Panc1 (cell line): ENCODE measurements at places on chromosomes 2 and 18.
A peak's percentile ranks its signal among the peaks of the same experiment; 100 is the strongest.

DNA sequence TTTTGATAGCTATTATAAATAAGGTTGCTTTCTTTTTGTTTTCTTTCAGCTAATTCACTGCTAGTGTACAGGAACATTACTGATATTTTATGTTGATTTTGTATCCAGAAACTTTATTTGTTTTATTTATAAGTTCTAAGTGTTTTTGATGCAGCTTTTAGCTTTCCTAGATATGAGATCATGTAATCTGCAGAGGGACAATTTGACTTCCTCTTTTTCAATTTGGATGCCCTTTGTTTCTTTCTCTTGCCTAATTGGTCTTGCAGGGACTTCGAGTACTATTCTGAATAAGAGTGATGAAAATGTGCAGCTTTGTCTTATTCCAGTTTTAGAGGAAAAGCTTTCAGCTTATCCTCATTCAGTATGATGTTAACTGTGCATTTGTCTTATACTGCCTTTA, 643.4 kb upstream of the CDH2 start:
- no peaks in the 10 kb centered on the region for H3K27me3 ChIP-seq
- H3K36me3 ChIP-seq, result no peaks in the 10 kb centered on the region
- H3K27ac ChIP-seq, result no peak overlapping the region
- H3K4me3 ChIP-seq, result no peak overlapping the region
- no peak for DNase-seq

- H3K4me1 ChIP-seq, result no peaks in the 10 kb centered on the region
- no peaks in the 10 kb centered on the region for H3K36me3 ChIP-seq
- H3K27ac ChIP-seq, result no peak overlapping the region
- no peaks in the 10 kb centered on the region for H3K27me3 ChIP-seq
- no peak overlapping the region for H3K4me3 ChIP-seq
Observed at GRCh38 chr2:36137612-36138011, 218.0 kb upstream of the CRIM1 start.

- no peak overlapping the region for H3K4me3 ChIP-seq
- no peaks in the 10 kb centered on the region for H3K27me3 ChIP-seq
- H3K4me1 ChIP-seq, result no peaks in the 10 kb centered on the region
- no peak for DNase-seq
Observed at GRCh38 chr2:168033966-168034365, 213.4 kb downstream of the STK39 start.

- no peaks in the 10 kb centered on the region for H3K36me3 ChIP-seq
- no peak for DNase-seq
- no peaks in the 10 kb centered on the region for H3K27me3 ChIP-seq
- no peak overlapping the region for H3K4me3 ChIP-seq
Observed at GRCh38 chr18:38944446-38945024, 1378.9 kb upstream of the CELF4 start.

GRCh38 chr18:45275367-45276113, 339.7 kb upstream of the SLC14A2 start:
- no peak for DNase-seq
- no peaks in the 10 kb centered on the region for H3K27me3 ChIP-seq
- no peaks in the 10 kb centered on the region for H3K4me1 ChIP-seq
- no peak overlapping the region for H3K27ac ChIP-seq
- H3K4me3 ChIP-seq, result no peak overlapping the region
- no peaks in the 10 kb centered on the region for H3K36me3 ChIP-seq

- H3K4me1 ChIP-seq, result no peaks in the 10 kb centered on the region
- no peak for DNase-seq
- H3K4me3 ChIP-seq, result no peak overlapping the region
- H3K27ac ChIP-seq, result no peak overlapping the region
- no peaks in the 10 kb centered on the region for H3K36me3 ChIP-seq
- no peaks in the 10 kb centered on the region for H3K27me3 ChIP-seq
Observed at GRCh38 chr2:64846177-64846576, 143.0 kb upstream of the SLC1A4 start.

DNA sequence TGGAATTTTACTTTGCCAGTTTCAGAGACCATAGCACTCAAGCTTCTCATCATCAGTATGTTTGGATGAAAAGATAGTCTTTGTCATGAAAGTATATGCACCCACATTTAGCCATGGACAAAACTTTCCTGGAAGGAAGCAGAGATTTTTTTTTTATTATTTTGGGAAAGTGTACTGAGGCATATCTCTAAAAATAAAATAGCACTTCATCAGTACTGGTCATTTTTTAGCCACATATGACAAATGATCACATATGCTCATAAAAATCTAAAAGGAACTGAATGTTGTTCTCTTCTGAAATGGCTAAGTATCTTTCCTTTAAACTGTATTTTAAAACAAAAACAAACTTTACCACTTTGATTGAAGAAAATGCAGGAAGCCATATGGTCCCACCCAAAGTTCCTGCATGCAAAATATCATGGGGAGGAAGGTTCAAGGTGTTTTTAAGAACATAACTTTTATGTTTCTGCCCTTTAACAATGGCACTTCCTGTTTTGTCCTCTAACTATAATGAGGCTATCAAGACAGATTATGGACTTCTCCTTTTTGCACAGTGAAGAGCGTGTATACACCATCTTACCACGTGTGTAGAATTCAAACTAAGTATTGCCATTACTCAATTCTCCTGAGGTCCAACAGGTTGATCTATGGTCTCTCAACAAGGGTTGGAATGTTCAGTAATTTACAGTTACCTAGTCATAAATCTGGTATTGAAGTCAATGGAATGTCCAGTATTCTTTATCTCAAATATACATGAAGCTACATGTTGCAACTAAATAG, 77.1 kb upstream of the SLC39A10 start:
- DNase-seq, result no peak
- no peak overlapping the region for H3K27ac ChIP-seq
- no peaks in the 10 kb centered on the region for H3K27me3 ChIP-seq
- H3K4me3 ChIP-seq, result no peak overlapping the region
- 0 out of 2 replicates have a peak, but pooled peaks cover 4% of the 10 kb centered on the region for H3K4me1 ChIP-seq
- no peaks in the 10 kb centered on the region for H3K36me3 ChIP-seq

DNA sequence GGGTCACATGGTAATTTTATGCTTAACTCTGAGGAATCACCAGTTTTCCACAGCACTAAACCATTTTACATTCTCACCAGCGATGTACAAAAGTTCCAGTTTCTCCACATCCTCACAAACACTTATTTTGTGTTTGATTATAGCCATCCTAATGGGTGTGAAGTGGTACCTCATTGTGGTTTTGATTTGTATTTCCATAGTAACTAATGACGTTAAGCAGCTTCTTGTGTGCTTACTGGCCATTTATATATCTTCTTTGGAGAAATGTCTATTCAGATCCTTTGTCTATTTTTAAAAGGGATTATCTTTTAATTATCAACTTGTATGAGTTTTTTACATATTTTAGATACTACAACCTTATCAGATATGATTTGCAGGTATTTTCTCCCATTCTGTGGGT, 42.0 kb downstream of the CCDC150 start:
- DNase-seq, result no peak
- no peak overlapping the region for H3K4me3 ChIP-seq
- no peaks in the 10 kb centered on the region for H3K36me3 ChIP-seq
- no peaks in the 10 kb centered on the region for H3K4me1 ChIP-seq

GRCh38 chr2:157375384-157375783, 49.8 kb upstream of the ERMN start:
- H3K27me3 ChIP-seq, result no peaks in the 10 kb centered on the region
- no peaks in the 10 kb centered on the region for H3K36me3 ChIP-seq
- no peak for DNase-seq
- no peak overlapping the region for H3K27ac ChIP-seq

GRCh38 chr2:235048549-235048948, 96.7 kb downstream of the SH3BP4 start:
- peaks cover 7% of the 10 kb centered on the region for H3K36me3 ChIP-seq
- no peak for DNase-seq
- H3K27me3 ChIP-seq, result no peaks in the 10 kb centered on the region
- H3K4me3 ChIP-seq, result no peak overlapping the region

- no peaks in the 10 kb centered on the region for H3K27me3 ChIP-seq
- no peak overlapping the region for H3K27ac ChIP-seq
- no peaks in the 10 kb centered on the region for H3K36me3 ChIP-seq
- no peak for DNase-seq
- no peaks in the 10 kb centered on the region for H3K4me1 ChIP-seq
Observed at GRCh38 chr2:206521612-206522011, 78.3 kb downstream of the ADAM23 start.

- no peaks in the 10 kb centered on the region for H3K27me3 ChIP-seq
- peak overlapping the region; percentile 10; the same call in 1 of the 2 replicates for H3K27ac ChIP-seq
- H3K36me3 ChIP-seq, result no peaks in the 10 kb centered on the region
- DNase-seq, result no peak
- peaks cover 59% of the 10 kb centered on the region for H3K4me1 ChIP-seq
Observed at GRCh38 chr2:127401757-127402695, 14.3 kb upstream of the MAP3K2 start.

- no peak overlapping the region for H3K27ac ChIP-seq
- H3K36me3 ChIP-seq, result no peaks in the 10 kb centered on the region
- no peak for DNase-seq
- no peaks in the 10 kb centered on the region; the same call in 1 of the 2 replicates for H3K4me1 ChIP-seq
- H3K4me3 ChIP-seq, result no peak overlapping the region
Observed at GRCh38 chr18:67363694-67364093, 152.8 kb downstream of the DSEL start.

DNA sequence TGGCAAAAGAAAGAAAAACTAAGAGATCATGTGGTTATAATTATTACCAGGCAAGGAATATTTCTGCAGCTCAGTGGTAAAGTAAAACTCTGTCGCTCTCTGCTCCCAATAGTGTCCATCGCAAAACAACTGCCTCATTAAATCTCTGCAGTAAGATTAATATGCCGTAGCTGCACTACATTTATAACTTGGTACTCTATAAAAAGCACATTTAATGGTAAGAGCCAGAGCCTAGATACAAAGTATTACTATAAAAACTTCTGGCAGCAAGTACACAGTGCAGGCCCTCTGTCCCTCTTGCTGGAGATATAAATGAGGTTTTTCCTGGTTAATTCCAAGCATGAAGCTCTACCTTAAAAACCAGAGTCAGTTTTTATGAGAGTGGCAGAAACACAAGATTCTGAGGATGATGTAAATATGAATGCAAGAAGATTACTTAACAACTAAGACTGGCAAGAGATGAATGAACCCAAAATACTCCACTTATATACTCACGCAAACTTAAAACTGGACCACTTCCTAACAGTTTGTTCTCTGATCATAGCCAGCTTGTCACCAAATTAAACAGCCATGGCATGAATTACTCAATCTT, 25.5 kb downstream of the ZNF521 start:
- no peak for DNase-seq
- H3K4me1 ChIP-seq, result no peaks in the 10 kb centered on the region
- H3K27me3 ChIP-seq, result no peaks in the 10 kb centered on the region

- no peaks in the 10 kb centered on the region for H3K4me1 ChIP-seq
- DNase-seq, result no peak
- H3K27ac ChIP-seq, result no peak overlapping the region
- no peaks in the 10 kb centered on the region for H3K27me3 ChIP-seq
- H3K4me3 ChIP-seq, result no peak overlapping the region
Observed at GRCh38 chr2:12959935-12960334, 243.2 kb downstream of the TRIB2 start.

- H3K27ac ChIP-seq, result no peak overlapping the region
- no peak for DNase-seq
- no peaks in the 10 kb centered on the region for H3K36me3 ChIP-seq
- H3K4me1 ChIP-seq, result no peaks in the 10 kb centered on the region
- no peak overlapping the region for H3K4me3 ChIP-seq
Observed at GRCh38 chr2:62409442-62409841, 96.6 kb downstream of the TMEM17 start.

DNA sequence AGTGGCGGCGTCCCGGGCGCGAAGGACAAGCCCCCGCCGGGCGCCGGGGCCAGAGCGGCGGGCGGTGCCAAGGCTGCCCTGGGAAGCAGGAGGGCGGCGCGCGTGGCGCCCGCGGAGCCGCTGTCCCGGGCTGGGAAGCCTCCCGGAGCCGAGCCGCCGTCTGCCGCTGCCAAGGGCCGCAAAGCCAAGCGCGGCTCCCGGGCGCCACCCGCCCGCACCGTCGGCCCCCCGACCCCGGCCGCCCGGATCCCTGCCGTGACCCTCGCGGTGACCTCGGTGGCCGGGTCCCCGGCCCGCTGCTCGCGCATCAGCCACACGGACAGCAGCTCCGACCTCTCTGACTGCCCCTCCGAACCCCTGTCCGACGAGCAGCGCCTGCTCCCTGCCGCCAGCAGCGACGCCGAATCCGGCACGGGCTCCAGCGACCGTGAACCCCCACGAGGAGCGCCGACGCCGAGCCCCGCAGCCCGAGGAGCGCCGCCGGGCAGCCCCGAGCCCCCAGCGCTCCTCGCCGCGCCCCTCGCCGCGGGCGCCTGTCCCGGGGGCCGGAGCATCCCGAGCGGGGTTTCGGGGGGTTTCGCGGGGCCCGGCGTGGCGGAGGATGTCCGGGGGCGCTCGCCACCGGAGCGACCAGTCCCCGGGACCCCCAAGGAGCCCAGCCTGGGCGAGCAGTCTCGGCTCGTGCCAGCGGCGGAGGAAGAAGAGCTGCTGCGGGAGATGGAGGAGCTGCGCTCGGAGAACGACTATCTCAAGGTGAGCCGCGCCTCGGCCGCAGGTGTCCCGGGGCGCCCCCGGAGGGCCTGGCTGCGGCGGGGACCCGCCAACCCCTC, 820 bp downstream of the MTCL1 start:
- H3K27me3 ChIP-seq, result no peaks in the 10 kb centered on the region
- no peak for DNase-seq
- H3K4me3 ChIP-seq, result peak overlapping the region; percentile 59
- H3K4me1 ChIP-seq, result peaks cover 25% of the 10 kb centered on the region

DNA sequence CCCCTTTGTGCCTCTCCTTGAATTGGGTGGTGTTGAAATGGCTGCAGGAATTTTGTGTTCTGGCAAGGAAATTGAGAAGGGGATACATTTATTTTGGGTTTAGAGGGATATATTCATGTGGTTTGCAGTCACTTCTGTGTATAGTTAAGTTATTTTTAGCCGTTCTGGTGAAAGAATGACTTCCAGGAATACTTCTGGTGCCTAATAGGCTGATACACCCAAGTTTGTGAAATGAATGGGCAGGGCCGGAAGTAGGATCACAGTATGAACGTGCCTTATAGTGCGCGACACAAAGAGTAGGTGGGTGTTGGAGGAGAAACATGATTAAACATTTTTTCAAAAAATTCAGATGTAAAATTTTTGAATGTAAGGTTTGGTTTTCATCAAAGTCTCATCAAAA, 168.6 kb upstream of the ATP5MC3 start:
- H3K4me1 ChIP-seq, result no peaks in the 10 kb centered on the region
- no peaks in the 10 kb centered on the region for H3K36me3 ChIP-seq
- DNase-seq, result no peak
- H3K4me3 ChIP-seq, result no peak overlapping the region

- H3K27ac ChIP-seq, result no peak overlapping the region
- no peak for DNase-seq
- H3K4me3 ChIP-seq, result no peak overlapping the region
- no peaks in the 10 kb centered on the region for H3K27me3 ChIP-seq
- peaks cover 12% of the 10 kb centered on the region for H3K4me1 ChIP-seq
Observed at GRCh38 chr2:120778244-120778643, 42.6 kb downstream of the GLI2 start.
